ENCODE measurements at places on chromosomes 12 and 14.

DNA sequence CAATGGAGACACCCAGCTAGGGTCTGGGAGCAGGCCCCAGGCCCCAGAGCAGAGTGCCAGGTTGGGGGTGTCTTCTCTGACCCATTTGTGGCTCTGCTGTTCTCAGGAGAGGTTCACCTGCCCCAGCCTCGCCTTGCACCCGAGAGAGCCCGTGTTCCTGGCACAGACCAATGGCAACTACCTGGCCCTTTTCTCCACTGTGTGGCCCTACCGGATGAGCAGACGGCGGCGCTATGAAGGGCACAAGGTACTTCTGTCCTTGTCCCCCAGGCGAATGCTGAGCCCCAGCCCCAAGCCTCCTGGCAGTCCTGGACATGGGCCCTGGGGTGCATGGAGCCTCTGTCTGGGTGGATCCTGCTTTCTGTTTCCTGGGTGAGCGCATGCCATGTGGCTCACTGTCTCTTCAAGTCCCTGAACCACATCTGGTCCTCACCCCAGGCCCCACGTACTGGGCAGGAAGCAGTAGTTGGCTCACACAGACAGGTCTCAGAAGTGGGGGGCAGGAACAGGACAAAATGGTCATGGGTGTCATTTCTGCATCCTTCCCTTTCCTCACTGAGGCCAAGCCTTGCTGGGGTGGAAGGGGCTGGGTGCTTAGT, 58.2 kb downstream of the BEGAIN start:
- DNase-seq, result no peak

DNA sequence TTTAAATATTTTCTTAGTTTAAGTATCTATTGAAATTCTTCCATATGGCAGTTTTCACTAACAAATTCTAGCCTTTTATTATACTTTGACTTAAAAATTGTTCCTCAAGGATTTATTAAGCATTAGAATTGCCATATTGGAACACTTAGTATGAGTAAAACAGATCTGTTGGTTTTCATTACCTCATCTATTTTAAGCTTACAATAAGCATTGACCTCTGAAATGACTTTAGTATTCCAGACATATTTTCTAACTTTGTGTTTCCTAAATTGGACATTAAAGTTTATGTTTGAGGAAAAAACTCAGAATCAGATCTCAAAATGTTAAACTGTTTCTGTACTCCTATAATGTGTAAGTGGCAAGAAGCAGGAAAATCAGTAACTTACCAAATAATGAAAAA, 48.4 kb downstream of the CSRP2 start:
- DNase-seq, result no peak

GRCh38 chr14:44428231-44428945, 78.7 kb downstream of the FSCB start:
- DNase-seq, result no peak

- DNase-seq, result no peak
Observed at GRCh38 chr14:97120204-97120603, 323.0 kb downstream of the VRK1 start.

GRCh38 chr14:55328317-55328716, 57.1 kb downstream of the FBXO34 start:
- no peak for DNase-seq

DNA sequence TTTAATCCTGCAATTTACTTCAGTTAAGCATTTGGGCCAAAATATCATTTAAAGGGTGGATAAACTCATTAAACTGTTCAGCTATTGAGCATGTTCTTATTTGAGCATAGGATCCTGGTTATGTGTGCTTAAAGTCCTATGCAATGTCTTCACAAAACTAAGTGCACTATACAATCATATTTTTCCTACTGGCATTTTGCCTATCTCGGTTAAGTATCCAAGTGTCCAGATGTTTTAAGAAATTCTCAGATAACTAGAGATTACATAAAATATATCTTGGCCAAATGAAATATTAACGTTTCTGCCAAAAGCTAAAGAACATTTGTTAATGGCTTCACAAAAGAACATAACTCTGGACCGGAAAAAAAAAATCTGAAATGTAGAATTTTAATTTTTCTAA, 250.8 kb upstream of the LRFN5 start:
- no peak for DNase-seq

GRCh38 chr12:64670019-64670418, 59.7 kb downstream of the RASSF3 start:
- no peak for DNase-seq

- DNase-seq, result no peak
Observed at GRCh38 chr12:120061575-120062214, 54.9 kb downstream of the RAB35 start.

DNA sequence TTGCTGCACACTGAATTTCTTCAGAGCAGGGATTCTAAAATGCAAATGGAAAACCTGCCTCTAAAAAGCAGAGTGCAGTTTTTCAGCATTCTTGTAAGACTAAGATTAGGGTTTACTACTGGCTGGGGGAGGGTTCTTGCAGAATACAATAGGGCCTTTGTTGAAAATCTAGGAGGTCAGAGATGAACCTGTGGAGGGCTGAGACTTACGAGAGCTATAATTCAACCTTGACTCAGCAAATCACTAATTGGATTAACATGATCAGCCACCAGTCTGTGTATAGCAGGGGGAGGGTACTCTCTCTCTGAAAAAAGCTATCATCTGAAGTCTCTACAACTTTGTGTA, 92.6 kb upstream of the HIF1A start:
- DNase-seq, result no peak

GRCh38 chr12:116153983-116154382, 123.5 kb downstream of the MED13L start:
- no peak for DNase-seq

Measured in stimulated activated CD4-positive, alpha-beta T cell treated with anti-CD3 and anti-CD28 coated beads, Interleukin-12 subunit alpha, Interleukin-12 subunit beta, amount 100 ng/mL, for 24 hours (primary cell).